ENCODE measurements at places on chromosomes 12 and 14.

GRCh38 chr12:6192604-6193380 lies 7.4 kb upstream of the CD9 start:
- H3K27me3 ChIP-seq, result no peaks in the 10 kb centered on the region
- H3K27ac ChIP-seq, result no peak overlapping the region
- no peak overlapping the region for H3K4me3 ChIP-seq

- peaks cover 8% of the 10 kb centered on the region for H3K4me1 ChIP-seq
- no peaks in the 10 kb centered on the region for H3K36me3 ChIP-seq
- no peak for DNase-seq
- H3K27me3 ChIP-seq, result no peaks in the 10 kb centered on the region
Measured at GRCh38 chr12:91567100-91567485, 384.5 kb upstream of the DCN start.

- H3K4me3 ChIP-seq, result no peak overlapping the region
- H3K27me3 ChIP-seq, result no peaks in the 10 kb centered on the region
- no peaks in the 10 kb centered on the region for H3K4me1 ChIP-seq
- peaks cover 27% of the 10 kb centered on the region for H3K36me3 ChIP-seq
- no peak for DNase-seq
Measured at GRCh38 chr14:104895207-104895785, 29.4 kb upstream of the PLD4 start.

GRCh38 chr12:90729736-90730135 lies 225.2 kb downstream of the CCER1 start:
- no peak overlapping the region for H3K27ac ChIP-seq
- no peak overlapping the region for H3K4me3 ChIP-seq
- no peak for DNase-seq
- H3K27me3 ChIP-seq, result no peaks in the 10 kb centered on the region
- H3K4me1 ChIP-seq, result no peaks in the 10 kb centered on the region
- H3K36me3 ChIP-seq, result no peaks in the 10 kb centered on the region

- no peaks in the 10 kb centered on the region for H3K27me3 ChIP-seq
- DNase-seq, result no peak
- H3K4me1 ChIP-seq, result no peaks in the 10 kb centered on the region
- H3K36me3 ChIP-seq, result no peaks in the 10 kb centered on the region
Measured at GRCh38 chr12:52821826-52822660, 8.1 kb upstream of the KRT4 start.

Measured in tibial artery (tissue), 4 donors.